ENCODE measurements at places on chromosomes 7 and 10.

GRCh38 chr10:20995123-20995987, 98.2 kb upstream of the NEBL start:
- no peak for DNase-seq

GRCh38 chr10:13787015-13787421, 200.3 kb downstream of the PRPF18 start:
- peak; percentile 88 for DNase-seq

DNA sequence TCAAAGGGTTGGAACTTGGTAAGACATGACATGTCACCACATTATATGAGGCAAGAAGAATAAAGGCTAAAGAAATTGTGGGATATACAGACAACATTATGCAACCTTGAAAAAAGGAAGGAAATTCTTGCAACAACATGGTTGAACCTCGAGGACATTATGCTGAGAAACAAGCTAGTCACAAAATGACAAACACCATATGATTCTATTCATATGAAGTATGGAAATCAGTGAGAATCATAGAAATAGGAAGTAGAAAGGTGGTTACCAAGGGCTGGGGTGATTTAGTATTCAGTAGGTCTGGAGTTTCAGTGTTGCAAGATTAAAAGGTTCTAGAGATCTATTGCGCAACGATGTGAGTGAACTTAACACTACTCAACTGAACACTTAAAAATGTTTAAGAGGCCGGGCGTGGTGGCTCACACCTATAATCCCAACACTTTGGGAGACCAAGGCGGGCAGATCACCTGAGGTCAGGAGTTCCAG, 126.9 kb upstream of the TBX20 start:
- no peak for DNase-seq

DNA sequence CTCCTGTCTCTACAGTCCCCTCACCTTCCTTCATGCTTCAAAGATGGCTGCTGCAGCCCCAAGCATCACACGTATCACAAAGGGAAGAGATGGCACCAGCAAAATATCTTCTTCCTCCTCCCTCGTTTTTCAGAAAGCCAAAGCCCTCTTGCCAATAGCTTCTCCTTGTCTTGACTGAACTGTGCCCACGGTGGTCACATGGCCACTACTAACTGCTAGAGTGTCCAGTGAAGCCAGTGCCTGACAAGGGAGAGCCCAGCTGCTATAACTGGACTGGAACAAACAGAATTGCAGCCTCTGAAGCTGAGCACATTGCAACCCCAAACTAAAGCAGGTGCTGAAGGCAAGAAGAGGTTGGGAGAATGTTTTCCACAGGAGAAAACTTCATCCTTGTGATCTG, 120.8 kb upstream of the RET start:
- no peak for DNase-seq

DNA sequence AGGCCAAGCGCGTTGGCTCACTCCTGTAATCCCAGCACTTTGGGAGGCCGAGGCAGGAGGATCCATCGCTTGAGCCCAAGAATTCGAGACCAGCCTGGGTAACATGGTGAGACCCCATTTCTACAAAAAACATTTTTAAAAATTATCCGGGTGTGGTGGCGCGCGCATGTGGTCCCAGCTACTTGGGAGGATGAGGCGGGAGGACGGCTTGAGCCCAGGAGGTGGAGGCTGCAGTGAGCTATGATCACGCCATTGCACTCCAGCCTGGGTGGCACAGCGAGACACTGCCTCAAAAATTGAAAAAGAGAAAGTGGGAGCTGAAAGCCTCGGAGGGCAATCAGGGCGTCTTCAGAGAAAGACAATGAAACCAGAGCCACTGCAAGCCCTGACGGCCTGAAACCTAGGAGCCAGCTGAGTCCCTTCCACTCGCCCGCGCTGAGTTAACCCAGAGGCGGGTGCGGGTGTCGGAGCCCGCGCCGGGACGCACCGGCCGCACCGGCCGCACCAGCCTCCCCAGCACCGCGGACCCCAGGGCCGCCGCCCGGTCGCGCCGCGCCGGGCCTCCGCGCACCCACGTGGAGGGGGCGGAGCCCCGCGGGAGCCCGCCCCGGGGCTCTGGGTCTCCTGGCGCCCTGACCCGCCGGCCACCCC, 22.4 kb downstream of the ZFAND2A start:
- no peak for DNase-seq

DNA sequence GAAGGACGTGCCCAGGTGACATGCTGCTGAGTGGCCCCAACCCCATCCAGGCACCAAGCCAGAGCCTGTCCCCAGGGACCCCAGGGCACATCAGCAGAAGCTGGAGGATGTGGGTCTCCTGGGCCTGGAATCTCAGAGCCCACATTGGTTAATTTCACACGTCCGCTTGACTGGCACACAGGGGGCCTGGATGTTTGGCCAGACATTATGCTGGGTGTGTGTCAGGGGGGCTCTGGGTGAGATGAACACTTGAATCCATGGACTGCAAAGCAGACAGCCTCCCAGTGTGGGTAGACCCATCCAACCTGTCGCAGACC, 79.1 kb upstream of the RET start:
- no peak for DNase-seq

- DNase-seq: no peak
These were observed 91.1 kb downstream of the MAD1L1 start for GRCh38 chr7:2141651-2142050.

DNA sequence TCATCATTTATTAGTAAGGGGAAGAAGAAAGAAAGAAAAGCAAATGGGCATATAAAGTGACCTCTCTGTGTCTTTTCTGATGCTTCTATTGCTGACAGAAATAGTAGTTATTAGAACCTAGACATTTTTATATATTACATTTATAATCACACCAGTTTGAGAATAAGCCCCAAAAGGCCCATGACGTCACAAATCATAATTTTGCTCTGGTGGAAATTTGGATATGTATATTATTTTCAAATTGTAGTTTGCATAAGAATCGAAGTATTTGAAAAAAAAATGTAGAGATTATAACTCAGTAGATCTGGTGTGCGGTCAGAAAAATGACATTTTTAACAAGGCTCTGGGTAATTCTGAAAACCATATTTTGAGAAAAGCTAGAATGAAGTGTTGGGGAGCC, 101.2 kb upstream of the STEAP1 start:
- no peak for DNase-seq

DNA sequence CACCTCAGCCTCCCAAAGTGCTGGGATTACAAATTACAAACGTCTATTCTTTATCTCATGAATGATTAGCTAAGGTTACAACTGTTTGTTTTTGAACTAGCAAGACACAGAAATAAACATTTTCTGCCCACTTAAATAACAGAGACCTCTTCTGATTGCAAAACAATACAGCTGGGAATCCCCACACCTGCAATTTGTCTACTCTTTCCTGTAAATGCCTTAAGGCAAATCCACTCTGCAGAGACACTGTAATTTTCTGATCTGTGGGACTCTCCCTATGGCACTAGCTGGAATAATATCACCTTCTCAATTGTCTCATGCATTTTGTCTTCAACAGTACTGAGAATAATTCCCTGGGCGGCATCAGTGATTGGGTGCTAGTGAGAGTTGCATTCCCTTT, 149.3 kb upstream of the FAM3C start:
- no peak for DNase-seq

DNA sequence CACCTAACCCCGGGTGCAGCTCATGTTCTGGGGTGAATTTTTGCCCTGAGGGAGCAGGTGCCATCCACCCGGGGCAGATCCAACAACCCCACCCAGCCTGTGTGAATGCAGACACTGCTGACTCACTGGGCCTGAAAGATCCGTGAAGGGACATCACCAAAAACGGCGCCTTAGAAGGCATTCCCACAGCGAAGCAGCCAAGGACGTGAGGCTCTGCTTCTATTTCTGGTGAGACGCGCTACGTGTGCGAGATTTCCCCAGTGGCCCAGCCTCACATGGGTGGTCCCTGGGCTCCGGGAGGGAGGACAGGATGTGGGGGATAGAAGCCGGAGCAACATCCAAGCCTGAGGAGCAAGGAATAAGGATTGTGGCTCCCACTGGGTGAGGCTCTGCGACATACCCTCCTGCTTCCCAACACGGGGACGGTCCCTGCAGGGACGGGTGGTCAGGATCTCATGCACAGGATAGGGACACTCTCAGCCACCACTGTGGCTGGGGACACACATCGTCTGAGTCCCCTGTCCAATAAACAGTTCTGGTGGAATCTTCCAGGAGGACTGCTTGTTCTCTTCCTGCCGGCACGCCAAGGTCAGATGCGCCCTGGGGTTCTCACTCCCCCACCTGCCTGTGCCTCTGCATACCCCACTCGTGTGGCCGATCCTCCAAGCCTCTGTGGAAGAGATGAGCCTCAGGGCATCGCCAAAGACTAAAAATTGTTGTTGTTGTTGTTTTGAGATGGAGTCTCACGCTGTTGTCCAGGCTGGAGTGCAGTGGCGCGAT, 70.2 kb downstream of the ZRANB1 start:
- no peak for DNase-seq

- peak; percentile 35 for DNase-seq
These were observed 26.5 kb downstream of the LMTK2 start for GRCh38 chr7:98133181-98133580.

DNA sequence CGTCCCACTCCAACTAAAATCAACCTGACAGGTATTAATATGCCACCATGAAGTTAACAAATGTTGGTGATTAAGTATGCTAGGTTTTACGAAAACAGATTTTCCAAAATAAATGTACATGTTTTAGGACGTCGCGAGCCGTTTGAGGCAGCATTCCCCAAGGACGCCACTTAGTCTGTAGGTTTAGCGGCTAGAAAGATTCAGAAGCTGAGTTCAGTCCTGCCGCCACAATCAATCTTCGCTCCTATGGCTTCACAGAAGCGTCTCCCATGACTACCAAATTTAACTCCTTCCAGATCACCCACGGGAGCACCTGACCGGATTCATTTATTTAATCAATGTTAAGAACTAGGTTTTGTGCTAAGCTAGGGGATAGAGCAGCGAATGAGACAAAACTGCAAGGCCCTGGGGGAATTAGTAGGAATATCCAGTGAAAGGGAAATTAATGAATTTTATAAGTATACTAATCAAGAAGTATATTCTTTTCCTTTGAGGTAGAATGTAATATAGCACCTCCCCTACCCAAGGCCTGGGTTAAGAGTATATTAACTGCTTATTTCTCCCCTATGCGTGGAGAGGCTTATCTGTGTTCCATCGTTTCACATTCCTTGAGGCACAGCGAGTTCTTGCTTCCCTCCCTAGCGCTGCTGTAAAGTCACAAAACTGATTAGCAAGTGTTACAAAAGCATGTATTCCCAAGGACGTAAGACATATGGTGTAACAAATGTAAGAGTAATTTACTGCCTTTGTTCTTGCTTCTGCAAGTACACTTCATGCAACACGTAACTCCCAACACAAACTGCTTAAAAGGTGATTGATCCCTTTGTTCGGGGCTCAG, 994 bp upstream of the CYP51A1 start:
- peak; percentile 4 for DNase-seq

Measured in CD4-positive, alpha-beta T cell treated with Interferon gamma for 1 hour (primary cell).